ENCODE measurements at places on chromosomes 4 and X.

DNA sequence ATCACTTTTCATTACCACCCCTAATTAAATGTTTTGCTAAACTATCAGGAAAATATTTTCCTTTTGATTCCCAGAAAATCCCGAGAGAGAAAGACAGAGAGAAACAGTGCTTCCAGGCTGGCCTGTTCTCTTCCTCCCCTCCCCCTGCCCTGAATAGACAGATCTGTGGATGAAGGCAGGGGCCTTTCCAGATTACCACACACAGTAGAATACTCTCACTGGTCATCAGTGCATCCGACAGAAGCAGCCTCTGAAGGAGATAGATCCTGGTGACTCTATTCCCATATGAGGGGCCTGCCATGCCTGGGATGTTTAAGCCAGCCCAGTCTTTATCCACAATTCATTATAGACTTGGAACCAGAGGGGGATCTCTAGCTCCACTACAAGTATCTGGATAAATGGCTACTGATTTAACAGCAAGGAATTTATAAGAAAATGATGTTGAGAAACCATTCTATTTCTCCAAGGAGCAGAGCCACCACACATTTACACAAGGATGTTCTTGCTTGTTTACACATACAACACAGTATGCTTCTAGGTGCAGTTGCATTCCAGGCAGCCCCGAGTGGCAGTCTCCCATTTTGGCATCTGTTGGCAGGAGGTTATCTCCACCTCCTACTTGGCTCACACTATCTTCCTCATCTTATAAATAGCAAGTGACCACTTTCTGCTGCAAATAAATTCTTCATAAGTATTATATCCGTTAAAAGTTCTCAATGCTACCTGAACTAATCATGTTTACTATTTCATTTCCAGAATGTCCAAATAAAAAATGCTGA, 115.8 kb downstream of the HS6ST2 start:
- DNase-seq = no peak

GRCh38 chr4:96173756-96174155, 333.9 kb downstream of the PDHA2 start:
- DNase-seq = no peak

DNA sequence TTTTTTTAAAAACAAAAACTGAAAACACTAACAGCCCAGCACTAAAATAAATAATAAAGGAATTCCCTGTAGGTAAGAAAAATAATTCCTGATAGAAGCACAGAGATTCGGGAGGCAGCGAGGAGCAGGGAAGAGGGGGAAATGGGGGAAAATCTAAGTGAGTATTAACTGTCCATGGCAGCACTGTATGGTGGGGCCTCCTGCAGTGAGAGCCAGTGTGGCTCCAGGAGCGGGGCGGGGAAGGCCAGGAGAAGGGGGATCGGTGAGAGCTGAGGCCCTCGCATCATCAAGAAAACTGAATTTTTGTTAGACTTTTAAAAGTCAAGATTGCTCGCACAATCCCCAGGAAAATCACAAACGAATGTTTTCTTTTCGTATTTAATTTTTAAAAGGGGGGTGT, 14.1 kb downstream of the RNF212 start:
- no peak for DNase-seq

GRCh38 chr4:78644744-78645330, 93.3 kb downstream of the ANXA3 start:
- DNase-seq = peak; percentile 54

GRCh38 chr4:84626673-84627072, 43.7 kb downstream of the CDS1 start:
- no peak for DNase-seq

DNA sequence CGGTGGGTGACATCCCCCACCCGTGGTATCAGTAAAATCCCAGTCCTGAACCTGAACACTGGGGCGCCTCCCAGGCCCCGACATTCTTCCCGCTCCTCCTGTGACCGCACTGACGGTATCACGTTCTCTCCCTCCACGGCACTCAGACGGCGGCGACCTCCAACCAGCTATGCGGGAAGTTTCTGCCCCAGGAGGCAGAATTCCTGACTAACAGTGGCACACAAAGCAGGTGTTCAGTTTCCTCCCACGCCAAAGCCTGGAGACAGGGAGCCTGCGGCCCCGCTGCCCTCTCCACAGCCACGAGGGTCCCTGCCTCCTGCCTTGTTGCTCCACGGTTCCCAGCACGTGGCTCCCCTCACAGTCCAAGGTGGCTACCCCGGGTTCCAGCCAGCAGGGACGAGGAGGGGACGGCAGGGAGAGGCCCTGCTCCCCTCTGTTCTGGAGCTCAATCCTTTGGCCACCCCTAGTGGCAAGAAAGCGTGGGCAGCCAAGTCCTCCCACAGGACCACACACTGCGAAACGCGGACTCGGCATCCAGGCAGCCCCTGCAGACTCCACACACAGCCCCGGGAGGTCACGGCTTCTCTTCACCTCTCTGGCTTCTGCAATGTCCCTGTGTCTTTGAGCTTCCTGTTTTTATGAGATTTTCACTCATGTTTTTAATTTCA, 15.2 kb downstream of the CTBP1 start:
- no peak for DNase-seq

DNA sequence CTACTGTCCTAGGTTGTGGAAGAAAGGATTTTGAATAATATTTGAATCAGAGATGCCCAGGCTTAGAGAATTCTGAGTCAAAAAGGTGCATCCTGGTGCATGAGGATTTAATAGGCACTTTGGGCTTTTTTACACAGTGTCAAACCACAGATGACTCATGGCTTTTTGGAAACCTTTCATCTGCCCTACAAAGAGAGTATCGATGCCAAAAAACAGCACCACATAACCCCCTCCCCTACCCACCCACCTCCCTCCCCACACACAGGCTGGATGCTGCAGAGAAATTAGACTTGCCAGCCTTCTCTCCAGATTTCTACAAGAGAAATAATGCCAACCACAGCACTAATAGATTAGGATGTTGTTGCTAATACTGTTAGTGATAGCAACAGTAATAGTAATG, 779.3 kb downstream of the NLGN4X start:
- DNase-seq = no peak

GRCh38 chr4:114399105-114399504, 199.5 kb upstream of the UGT8 start:
- DNase-seq = no peak

DNA sequence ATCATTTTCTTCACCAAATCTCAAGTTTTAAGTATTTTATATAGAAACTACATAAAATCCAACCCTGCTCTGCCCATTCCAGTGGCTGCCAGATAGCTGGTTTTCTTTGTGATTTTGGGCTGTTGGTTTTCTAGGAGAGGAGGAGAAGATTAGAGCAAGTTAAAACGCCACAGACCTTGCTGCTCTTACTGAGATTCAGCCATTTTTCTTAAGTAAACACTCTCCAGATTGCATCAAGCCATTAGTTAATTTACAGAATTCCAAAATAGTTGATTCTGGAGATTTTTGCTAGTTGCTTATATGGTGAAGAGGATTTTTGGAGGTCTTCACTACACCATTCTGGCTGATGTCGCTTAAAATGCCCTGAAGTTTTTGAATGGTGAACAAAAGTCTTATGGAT, 366.2 kb downstream of the MAPK10 start:
- DNase-seq = no peak

DNA sequence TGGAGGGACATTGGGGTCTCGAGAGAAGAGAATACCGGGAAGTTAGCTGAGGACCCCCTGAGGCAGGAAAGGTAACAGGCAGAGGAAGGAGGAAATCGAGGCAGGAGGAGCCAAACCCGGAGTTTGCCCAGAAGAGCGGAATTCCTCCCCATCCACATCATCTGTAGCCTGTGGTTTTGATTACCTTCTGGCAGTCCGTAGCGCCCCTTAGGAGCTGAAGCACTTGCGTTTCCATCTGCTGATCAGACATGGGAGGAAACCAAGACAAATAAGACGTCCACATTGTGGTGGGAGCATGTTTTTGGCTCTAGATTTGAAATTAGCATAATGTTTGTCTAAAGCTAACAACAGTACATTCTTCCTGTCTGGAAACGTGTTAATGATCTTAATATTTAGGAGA, 26.8 kb upstream of the HMX1 start:
- DNase-seq = no peak

DNA sequence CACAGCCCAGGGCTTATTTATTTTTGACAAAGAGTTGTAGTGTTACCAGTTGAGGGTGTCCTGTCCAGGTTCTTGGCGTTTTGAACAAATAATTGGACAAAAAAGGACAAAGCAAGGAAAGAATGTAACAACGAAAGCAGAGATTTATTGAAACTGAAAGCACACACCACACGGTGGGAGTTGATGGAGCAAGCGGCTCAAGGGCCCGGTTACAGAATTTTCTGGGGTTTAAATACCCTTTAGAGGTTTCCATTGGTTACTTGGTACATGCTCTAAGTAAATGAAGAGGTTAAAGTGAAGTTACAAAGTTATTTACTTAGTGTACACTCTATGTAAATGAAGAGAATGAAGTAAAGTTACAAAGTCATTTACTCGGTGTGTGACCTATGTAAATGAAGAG, 27.8 kb upstream of the OPHN1 start:
- no peak for DNase-seq

All from posterior cingulate gyrus (tissue), 11 donors.